ENCODE measurements at places on chromosomes 2 and 18.

DNA sequence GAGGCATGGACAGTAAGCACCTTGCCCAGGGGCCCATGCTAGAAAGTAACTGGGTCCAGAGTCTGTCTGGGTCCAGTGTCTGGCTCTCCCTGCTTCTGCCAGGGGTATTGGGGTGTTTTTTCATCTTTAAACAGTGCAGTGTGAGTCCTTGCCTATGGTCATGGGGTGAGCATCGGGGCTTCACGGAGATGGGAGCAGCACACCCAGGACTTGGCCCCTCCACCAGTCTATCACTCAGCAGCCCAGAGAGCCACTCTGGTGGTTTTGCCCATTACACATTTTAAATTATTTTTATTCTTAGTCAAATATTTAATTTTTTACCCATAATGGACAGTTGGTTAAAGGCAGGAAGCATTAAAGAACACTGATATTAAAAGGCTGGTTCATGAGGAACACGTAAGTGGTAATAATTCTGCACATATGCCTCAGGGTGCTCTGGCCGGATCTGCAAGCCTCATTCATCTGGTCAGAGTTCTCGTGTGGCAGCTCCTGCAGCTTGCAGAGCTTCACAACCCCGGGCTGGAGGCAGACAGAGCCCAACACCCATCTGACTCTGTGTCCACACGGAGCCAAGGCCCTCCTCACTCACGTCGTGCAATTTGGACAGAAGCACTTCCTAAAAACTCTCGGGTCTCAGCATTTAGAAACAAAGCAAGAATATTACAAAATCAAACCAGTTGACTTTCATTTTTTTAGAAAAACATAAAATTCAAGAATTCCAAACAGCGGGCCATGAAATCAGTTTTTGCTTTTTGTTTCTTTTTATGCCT is 204.1 kb downstream of the CTIF start:
- no peak for DNase-seq

DNA sequence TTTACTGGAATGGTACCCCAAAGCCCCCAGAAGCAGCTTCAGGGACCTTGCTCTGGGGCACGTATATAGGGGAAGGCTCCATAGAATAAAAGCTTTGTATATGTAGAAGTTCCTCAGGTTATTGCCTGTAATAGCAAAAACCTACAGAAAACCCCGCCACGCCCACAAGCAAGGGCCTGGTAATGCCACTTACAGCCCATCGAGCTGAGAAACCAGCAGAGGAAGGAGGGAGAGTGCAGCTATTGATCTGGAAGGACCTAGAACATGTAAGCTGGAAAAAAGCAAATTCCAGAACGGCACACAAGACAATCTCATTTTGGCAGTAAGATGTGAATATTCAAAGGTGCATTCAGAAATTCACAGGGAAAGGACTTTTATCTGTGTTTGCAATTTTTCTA is 15.8 kb downstream of the HS1BP3 start:
- no peak for DNase-seq

DNA sequence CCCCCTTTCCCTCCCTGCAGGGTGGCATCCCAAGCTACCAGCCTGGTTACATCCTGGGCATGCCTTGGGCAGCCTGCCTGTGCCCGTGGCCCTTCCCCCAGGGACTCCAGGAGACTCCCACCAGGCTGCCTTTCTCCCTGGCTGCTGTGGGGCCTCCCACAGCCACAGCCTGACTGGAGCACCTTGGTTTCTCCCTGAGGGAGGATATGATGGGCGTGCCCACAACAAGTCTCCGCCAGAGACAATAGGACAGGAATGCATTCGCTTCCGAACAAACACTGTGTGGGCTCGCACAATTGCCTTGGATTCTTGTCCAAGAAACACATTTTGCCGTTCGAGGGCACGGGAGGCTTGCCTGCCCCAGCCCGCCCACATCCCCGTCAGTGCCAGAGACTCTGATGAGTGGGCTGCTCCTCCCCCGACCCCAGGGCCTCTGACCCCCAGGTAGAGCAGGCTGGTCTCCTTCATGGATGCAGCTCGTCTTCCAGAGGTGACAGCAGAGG is 102.1 kb downstream of the SMAD7 start:
- no peak for DNase-seq

GRCh38 chr2:2757764-2758163 is 426.7 kb upstream of the MYT1L start:
- no peak for DNase-seq

GRCh38 chr2:8235419-8235818 is 446.4 kb upstream of the ID2 start:
- DNase-seq: no peak

GRCh38 chr2:127101048-127101611 is 5.8 kb downstream of the BIN1 start:
- DNase-seq: no peak

DNA sequence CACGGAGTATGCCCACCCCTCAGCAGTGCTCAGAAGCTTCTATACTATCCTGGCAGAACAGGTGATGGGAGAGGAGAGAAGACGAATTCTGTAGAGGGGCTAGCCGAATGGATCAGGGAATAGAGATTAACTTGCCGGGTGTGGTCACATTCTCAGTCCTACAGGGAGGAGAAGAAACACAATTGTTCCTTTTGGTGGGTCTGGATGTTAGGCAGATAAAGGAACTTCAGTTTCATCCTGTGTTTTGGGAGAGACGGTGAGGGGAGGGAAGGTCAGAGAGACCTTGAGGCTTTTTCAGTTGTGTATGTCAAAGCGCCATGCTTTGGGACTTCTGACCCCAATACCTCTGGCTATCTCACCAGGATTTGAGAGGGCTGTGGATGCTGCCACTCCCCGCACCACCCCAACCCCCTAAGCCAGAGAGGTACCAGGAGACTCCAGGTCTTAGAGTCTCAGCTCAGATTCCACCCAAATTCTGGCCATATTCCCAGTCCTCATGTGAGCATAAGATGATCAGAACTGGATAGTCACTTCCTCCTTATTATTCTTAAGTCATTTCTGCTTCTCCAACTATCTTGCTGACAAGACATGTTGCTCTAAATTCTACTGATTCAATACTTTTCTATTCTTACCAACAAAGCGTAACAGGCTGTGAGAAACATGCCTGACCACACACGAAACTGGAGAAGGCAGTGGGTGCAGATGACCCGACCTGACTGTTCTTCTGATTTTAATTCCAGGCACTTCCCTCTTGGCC is 2.3 kb upstream of the TMEM37 start:
- peak; percentile 15 for DNase-seq

DNA sequence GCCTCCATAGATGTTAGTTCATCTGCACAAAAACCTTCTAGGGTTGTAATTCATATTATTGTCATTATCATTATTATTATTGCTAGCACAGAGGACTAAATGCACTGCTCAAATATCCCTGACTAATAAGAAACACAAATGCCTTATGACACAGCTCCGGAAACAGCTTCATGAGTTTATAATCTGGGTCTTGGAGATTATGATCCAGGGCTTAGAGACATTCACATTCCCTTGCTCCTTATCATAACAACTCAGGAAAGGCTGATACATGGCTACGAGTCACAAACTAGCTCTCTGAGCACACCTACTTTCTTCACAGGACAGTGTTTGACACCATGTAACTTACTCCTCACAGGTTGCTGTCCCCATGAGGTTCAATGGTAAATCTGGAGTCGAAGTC is 102.2 kb upstream of the TTC39C start:
- no peak for DNase-seq

- no peak for DNase-seq
Observed at GRCh38 chr2:142299021-142299420, 168.2 kb upstream of the LRP1B start.

GRCh38 chr18:48460929-48461583 is 51.9 kb upstream of the ZBTB7C start:
- DNase-seq: peak; percentile 0

GRCh38 chr2:159968279-159968900 is 94.0 kb downstream of the PLA2R1 start:
- peak; percentile 19 for DNase-seq

- no peak for DNase-seq
Observed at GRCh38 chr2:99852376-99852934, 289.9 kb downstream of the AFF3 start.

- no peak for DNase-seq
Observed at GRCh38 chr2:2570871-2571270, 239.8 kb upstream of the MYT1L start.

- peak; percentile 61 for DNase-seq
Observed at GRCh38 chr2:11647834-11648600, 22.0 kb downstream of the NTSR2 start.

DNA sequence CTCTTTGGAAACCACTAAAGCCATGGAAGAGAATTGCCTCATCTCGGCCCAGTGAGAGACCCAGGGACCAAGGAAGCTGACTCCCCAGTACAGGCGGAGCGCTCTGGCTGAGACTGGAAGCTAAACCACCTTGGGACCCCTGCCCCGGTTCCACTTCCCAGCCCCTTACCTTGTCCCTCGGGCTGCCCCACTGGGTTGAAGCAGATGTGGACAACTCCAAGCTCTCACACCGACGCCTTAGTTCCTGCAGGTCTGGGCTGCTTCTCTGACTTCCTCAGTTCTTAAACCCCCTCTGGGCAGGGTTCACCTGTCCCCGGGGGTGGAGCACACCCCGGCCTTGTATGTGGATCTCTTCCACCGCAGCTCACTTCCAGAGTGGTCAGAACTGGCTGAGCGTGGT is 266.2 kb downstream of the PHLPP1 start:
- DNase-seq: no peak

DNA sequence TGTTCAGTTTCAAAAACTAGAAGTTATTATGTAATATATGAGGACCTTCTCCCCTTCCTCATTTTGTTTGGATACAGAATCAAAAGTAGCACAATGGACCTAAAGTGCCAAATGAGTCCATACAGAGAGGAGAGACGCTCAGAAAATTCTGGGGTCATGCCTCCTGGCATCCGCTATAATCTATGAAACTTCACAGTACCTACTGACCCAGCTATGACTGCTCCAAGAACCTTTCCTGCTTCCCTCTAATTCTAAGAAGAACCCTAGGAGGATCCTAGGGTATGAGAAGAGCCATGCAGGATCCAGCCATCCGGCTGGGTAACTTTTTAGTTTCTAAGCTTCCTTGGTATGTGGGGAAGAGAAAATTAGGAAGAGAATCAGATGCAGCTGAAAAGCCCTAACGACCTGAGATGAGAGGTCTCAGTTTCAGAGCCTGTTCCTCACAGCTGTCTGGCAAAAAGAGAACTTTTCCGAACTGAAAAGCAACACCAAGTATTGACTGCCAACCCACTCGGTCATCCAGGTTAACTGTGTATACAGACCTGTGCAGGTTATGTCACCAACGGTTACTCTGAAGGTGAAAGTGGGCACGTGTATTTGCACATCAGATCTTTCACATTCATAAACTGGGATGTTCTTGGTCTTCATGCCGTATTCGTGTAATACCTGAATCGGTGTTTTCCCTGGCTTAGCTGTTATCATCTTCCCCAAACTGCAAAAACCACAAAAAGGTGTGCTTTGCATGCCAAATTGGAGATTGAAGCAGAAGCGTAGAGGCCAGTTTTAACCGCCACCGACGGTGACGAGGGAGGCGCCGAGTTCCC is 1.1 kb downstream of the PRKRA start:
- no peak for DNase-seq

GRCh38 chr2:201523506-201523905 is 72.0 kb downstream of the STRADB start:
- DNase-seq: no peak

- no peak for DNase-seq
Observed at GRCh38 chr2:23622466-23622865, 237.5 kb downstream of the KLHL29 start.

- DNase-seq: no peak
Observed at GRCh38 chr2:178733975-178734374, 73.2 kb downstream of the TTN start.

- DNase-seq: no peak
Observed at GRCh38 chr2:184730288-184730687, 132.0 kb downstream of the ZNF804A start.

- peak; percentile 9 for DNase-seq
Observed at GRCh38 chr18:52903857-52904256, 563.9 kb downstream of the DCC start.

- DNase-seq: no peak
Observed at GRCh38 chr2:120846406-120847095, 110.9 kb downstream of the GLI2 start.

- no peak for DNase-seq
Observed at GRCh38 chr2:230787101-230787500, 74.5 kb downstream of the CAB39 start.

DNA sequence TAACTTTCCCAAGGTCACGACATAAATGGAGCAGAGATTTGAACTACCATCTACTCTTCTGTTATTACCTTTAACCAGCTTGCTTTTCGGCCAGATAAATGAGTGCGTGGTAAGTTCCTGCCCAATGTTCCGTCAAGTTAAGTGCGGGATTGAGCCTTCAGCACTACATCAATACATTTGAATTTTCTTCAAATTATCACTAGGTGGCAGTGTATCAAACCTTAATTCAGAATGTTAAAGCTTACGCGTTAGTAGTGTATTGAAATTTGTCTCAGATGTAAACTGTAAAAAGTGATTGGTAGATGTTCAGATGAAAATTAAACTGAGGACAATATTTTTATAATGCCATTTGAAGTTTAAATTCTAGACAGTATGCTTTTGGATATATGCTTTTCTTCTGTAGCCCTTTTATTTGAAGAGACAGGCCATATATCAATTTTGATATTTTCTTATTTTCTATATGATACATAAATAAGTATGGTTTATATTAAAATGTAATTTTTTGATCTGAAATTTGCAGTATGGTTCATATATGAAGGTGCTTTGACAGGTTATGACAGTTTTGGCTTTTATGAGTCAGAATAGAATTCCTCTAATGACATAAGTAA is 681.3 kb downstream of the ADCYAP1 start:
- peak; percentile 7 for DNase-seq

DNA sequence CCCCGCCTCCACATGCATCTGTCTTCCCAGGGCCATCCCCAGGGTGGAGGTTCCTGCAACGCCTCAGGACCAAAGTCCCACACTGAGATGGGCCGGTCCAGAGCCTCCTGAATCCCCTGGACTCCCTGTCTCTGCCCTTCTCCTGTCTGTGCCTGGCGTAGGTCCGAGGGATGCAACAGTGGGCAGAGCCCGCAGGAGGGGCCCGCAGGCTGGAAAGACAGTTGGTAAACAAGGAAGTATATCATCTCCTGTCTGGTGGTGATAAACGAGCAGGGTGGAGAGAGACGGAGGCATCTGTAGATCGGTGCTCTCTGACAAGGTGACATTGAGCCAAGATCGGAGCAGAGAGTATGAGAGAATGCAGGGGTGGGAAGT is 72.6 kb upstream of the RAB6C start:
- no peak for DNase-seq

DNA sequence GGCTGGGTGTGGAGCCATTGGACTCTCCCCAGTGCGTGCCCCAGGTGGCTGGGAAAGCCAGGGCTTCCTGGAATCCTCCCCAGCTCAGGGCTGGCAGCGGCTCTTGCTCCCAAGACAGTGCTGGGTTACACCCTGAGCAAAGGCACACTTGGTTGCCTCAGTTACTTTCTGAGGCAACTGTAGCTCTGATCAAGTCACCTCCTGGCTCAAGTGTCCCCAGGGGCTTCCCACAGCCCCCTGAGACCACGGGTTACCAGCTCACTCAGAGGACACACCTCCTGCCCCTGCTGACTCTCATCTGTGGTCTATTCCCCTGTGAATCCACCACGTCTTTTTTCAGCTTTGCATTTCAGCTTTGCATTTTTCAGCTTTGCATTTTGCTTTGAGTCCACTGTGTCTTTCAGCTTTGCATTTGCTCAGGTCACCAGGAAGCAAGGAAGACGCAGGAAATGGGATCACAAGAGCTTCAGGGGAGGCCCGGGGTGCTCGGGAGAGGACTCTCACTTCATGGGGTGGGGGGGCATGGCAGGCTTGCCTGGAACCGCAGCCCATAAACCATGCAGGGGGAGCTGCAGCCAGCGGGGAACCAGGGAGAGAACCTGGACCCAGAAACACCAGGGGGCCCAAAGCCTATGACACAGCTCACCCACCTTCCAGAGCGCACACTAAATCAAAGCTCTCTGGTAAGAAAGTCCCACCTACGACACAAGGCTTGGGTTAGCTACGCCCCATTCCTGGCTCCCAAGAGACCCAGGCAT is 138.0 kb upstream of the ASB18 start:
- DNase-seq: no peak
